ENCODE measurements at places on chromosomes 2 and 18.
A peak's percentile ranks its signal among the peaks of the same experiment; 100 is the strongest.

DNA sequence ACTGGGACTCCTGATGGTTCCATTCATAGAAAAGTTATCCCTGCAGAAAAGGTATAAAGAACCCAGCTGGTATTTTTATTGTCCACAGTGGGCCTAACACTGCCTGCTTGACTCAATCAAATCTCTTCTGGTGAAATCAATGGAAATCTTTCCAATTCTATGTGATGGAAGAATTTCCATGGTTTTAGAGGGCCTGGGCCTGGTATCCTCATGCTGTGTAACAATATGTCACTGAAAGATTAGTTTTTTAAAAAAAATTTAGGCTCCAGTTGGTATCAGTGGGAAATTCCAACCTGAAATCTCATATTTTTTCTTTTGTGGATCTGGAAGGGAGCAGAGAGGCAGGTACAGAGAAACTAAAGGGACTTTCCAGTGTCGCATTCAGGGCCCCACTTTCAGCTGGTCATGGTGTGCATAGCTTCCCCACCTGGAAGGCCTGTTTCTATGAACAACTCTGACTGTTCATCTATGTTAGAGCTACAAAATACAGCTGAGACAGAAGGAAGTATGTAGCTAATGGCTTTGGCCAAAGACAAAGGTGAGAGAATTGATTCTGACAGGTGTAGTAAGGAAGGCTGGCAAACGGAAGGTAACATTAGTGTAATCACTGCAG is 20.9 kb downstream of the NEB start:
- H3K4me1 ChIP-seq, result peaks cover 10% of the 10 kb centered on the region
- no peaks in the 10 kb centered on the region for H3K36me3 ChIP-seq
- no peak for DNase-seq

DNA sequence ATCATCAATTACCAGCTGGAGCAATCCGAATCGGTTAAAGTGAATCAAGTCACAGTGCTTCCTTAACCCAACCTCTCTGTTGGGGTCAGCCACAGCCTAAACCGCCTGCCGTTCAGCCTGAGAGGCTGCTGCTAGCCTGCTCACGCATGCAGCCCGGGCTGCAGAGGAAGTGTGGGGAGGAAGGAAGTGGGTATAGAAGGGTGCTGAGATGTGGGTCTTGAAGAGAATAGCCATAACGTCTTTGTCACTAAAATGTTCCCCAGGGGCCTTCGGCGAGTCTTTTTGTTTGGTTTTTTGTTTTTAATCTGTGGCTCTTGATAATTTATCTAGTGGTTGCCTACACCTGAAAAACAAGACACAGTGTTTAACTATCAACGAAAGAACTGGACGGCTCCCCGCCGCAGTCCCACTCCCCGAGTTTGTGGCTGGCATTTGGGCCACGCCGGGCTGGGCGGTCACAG is 496 bp upstream of the ITGA4 start:
- peak overlapping the region; percentile 66 for H3K4me3 ChIP-seq
- H3K27ac ChIP-seq, result no peak overlapping the region
- H3K36me3 ChIP-seq, result no peaks in the 10 kb centered on the region

GRCh38 chr2:101958061-101958460 is 33.7 kb upstream of the IL1R2 start:
- H3K4me1 ChIP-seq, result no peaks in the 10 kb centered on the region
- H3K27ac ChIP-seq, result no peak overlapping the region
- no peaks in the 10 kb centered on the region for H3K27me3 ChIP-seq
- DNase-seq, result no peak
- H3K4me3 ChIP-seq, result no peak overlapping the region
- no peaks in the 10 kb centered on the region for H3K36me3 ChIP-seq

DNA sequence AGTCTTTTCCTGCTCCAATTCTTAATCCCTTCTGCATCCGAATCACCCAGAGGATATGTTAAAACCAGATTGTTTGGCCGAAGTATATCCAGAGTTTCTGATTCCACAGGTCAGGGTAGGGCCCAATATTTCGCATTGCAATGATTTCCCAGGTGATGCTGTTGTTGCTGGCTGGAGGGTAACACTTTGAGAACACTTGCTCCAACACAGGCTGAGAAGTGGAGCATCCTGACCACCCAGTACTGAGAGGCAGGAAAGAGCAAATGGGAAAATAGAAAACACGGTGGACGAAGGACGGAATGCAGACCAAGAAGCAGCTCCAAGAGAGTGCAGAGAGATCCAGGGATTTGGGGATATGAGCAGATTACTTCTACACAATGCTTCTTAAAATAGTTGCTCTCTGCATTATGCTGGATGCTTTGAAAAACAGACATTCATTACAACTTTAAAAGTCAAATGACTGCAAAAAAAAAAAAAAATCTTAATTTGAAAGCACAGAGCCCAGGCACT is 362.2 kb upstream of the SLC14A2 start:
- H3K27ac ChIP-seq, result no peak overlapping the region
- H3K4me1 ChIP-seq, result peaks cover 7% of the 10 kb centered on the region
- H3K4me3 ChIP-seq, result no peak overlapping the region
- DNase-seq, result no peak
- no peaks in the 10 kb centered on the region for H3K36me3 ChIP-seq

- H3K36me3 ChIP-seq, result no peaks in the 10 kb centered on the region
- DNase-seq, result no peak
- H3K4me1 ChIP-seq, result peaks cover 6% of the 10 kb centered on the region
- no peaks in the 10 kb centered on the region for H3K27me3 ChIP-seq
- H3K27ac ChIP-seq, result no peak overlapping the region
- H3K4me3 ChIP-seq, result no peak overlapping the region
These were observed 190.7 kb upstream of the CXCR4 start for GRCh38 chr2:136308611-136309010.

GRCh38 chr2:74095632-74096031 is 52.1 kb downstream of the BOLA3 start:
- no peaks in the 10 kb centered on the region for H3K27me3 ChIP-seq
- H3K36me3 ChIP-seq, result no peaks in the 10 kb centered on the region
- no peak for DNase-seq
- no peak overlapping the region for H3K4me3 ChIP-seq
- H3K4me1 ChIP-seq, result no peaks in the 10 kb centered on the region

Measured in neural progenitor cell (in vitro differentiated cells).